Activated T-cell treated with anti-CD3 and anti-CD28 coated beads, Interleukin-2, amount 50 U/mL, for 24 hours (primary cell): ENCODE measurements at places on chromosomes 5 and 9.

GRCh38 chr5:149371296-149371962 is 7.7 kb downstream of the IL17B start:
- DNase-seq, result peak; percentile 74

DNA sequence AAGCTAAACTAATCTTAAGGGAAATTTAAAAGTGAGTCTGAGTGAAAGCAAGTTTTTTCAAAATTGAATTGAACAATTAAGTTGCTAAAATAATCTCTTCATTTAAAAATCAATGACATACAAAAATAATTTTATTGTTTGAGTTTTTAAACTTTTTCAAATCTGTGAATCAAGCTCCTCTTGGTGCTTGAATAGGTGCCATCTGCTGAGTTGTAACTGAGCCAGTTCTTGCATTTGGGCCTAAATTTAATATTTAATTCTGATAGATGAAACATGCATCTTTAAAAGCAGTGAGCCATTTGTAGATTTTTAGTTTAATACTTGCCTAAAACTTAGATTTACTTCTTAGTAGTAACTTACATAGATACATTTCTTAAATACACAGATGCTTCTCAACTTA is 31.8 kb downstream of the SPATA31D1 start:
- no peak for DNase-seq

- no peak for DNase-seq
Observed at GRCh38 chr5:40413743-40414142, 266.0 kb upstream of the PTGER4 start.

DNA sequence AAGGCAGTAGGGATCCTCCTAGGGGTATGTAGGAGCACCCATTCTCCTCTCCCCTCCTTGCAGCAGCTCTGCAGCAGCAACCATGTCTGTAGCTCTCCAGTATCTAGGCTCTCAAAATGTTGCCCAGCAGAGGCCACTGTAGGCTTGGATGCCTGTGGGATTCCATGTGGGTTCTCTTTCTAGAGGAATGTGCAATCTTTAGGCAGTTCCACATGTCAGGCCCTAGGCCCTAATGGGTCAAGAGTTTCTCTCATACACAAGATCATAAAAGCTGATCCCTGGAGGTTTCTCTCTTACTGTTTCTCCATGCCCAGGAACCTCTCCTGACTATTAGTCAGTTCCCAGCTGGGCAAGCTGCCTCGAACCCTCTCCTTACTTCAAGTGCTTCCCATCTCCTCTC is 215.8 kb downstream of the FRMD3 start:
- no peak for DNase-seq

DNA sequence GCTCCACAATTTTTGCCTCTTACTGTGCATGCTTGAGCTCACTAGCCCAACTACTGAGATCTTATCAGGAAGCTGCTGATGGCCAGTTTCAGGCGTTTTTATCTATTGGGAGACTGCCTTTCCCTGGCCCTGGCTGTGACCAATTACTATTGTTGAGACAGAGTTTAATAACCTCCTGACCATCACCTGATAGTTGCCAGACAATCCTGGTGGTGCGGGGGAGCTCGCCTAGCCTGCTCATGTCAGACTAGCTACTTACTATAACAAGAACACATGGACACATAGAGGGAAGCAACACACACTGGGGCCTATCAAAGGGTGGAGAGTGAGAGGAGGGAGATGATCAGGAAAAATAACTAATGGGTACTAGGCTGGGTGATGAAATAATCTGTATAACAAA is 13.0 kb upstream of the OXCT1 start:
- DNase-seq, result no peak

DNA sequence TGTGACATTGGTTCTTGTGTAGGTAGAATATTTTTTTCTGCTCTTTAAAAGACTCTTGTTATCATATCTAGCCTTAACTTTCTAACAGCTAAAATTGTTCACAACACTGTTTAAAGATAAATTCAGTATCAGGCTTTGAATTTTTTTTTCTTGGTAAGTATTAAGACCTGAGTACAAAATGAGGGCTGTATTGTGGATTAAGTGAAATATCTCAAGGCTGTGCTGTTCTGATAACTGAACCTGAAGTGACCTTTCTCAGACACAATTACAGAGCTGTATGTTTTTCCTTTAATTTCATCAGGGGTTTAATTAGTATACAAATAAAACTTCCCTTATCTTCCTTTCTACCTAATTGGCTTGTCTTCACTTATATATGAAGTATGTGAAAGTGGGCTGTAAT is 290.5 kb downstream of the CCDC171 start:
- no peak for DNase-seq

- no peak for DNase-seq
Observed at GRCh38 chr5:69512740-69513260, 20.2 kb downstream of the OCLN start.

DNA sequence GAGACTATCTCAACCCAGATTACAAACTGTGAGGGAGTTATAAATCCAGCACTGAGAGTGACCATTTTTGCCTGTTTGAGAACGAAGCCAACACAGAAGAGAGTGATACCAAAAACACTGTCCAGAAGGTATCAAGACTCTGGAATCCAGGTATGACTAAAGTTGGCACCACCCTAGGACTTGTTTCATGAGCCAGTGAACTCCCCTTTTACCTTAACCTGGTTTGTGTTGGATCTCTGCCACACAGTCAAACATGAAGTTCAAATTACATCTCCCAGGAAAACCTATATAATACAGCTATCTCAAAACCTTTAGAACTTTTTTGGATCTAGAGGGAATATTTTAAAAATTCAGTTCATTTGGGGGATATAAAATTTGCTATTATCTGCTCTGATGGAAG is 11.4 kb downstream of the ZBTB5 start:
- DNase-seq, result no peak

DNA sequence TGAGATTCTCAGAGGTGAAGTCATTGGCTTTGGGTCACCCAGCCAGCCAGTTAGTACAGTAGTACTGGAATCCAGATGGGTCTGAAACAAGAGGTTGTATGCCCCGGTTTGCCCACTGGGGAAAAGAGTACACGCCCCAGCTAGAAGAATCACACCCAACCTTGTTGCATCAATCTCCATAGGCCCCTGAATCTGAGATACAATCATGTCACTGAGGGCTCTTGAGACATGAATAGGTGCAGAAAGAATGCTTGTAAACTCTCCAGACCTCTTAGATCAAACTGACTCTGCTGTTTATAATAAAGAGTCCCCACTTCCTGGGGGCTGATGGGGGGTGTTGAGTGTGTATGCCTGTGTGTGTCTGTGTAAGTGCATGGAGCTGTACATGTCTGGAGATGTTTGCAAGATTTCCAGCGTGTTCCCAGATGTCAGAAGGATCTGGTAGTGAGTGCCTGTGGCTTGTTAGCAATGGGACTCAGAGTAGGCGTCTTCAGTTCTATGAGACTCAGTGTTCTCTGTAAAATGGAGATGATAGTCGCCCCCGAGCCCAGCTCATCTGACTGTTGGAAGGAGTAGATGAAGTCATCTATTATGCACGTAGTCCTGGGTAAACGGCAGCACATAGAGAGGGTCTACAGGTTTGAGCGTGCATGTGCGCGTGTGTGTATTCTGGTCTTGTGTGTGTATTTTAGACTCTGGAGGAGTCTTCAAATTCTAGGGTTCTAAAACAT is 48.2 kb downstream of the COL27A1 start:
- no peak for DNase-seq

DNA sequence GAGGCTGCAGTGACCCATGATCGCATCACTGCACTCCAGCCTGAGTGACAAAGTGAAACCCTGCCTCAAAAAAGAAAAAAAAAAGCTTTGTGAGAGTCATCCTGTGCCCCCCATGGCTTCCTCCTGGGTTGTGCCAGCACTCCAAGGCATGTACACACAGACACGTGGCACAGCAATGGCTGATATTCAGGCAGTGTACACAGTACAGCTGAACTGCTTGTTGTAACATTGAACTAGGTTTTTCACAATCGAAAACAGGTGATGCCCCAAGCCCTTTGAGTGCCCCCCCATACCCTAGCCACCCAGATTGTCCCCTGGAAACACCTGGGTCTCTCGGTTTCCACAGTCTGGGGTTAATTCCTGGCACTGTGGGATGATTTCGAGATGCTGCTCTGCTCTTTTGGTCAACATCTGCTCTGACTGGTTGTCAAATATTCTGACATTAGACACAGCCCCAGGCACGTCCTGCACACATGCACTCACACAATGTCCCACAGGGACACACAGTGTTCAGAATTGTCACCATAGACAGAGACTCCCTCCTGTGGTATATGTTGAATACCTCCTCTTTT is 9.2 kb downstream of the SPINK4 start:
- no peak for DNase-seq
